ENCODE measurements at places on chromosomes 12 and 14.

DNA sequence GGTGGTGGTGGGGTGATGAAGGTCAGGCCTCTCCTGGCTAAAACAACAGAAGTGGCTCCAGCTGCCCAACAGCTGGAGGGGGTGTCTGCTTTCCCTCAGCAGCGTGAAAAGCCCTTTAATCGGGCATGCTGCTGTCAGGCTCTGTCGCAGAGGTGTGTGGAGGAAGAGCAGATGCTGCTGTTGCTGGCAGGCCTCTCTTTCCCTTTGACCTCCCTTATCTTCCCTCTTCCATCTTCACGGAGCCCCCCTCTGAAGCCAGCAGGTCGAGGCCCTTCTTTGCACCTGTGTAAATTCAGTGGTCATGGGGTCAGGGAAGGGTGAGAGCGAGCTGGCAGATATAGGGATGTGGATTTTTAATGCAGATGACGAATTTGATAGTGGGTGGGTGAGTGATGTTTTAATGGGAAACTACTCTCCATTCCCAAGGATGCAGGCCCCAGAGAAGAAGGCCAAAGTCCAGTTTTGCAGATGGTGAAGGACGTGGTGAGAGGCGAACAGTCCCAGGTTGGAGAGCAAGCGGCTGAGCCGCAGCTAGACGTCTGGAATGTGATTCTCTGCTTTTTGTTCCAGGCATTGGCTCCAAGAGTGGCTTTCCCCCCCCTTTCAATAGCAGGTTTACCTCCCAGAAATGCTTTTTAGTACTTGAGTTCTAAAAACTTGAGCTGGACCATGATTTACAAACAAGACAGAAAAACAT lies 64.0 kb downstream of the SMOC1 start:
- no peak for DNase-seq

- DNase-seq, result no peak
These were observed 51.4 kb downstream of the C14orf132 start for GRCh38 chr14:96090441-96091148.

DNA sequence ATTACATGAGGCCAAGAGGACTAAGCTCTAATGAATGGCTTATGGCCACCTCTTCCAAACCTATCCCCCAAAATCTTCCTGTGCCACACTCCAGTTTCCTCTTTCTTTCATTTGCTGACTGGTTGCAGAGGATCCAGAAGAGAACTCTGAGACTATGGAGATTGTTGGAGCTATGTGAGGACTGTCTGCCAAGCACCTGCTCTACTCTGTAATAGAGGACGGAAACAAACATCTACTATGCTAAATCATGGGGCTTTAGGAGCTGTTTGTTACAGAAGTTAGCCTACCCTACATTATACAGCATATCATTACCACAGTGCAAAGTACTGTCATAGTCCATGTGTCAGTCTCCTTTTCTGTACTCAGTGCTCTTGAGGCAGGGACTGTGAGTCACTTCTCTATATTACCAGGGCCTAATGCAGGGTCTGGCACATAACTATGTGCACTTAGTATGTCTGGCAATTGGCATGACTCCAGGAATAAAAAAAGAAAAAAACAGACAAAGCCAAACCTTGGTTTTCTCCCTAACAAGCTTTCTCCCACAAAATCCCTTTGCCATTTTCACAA lies 95.1 kb downstream of the RPAP3 start:
- DNase-seq, result no peak

DNA sequence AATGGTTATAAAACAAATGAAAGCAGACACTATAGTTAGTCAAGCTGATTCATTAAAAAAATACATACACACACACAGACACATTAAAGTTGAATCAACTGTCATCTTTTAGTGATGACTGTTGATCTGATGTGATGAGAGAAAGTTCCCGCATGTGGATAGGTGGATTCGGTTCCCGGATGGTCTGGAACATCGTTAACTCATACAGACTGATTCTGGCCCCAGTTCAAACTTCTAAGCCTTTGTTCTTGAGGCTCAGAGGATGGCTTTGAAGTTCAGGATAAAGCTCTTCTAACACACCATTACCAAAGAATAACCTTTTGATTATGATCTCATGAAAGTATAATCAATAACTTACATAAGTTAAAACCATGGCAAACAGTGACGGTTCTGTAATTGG lies 27.5 kb downstream of the WIF1 start:
- DNase-seq, result no peak

GRCh38 chr14:103880348-103881267 lies 33.2 kb upstream of the PPP1R13B start:
- DNase-seq, result no peak

DNA sequence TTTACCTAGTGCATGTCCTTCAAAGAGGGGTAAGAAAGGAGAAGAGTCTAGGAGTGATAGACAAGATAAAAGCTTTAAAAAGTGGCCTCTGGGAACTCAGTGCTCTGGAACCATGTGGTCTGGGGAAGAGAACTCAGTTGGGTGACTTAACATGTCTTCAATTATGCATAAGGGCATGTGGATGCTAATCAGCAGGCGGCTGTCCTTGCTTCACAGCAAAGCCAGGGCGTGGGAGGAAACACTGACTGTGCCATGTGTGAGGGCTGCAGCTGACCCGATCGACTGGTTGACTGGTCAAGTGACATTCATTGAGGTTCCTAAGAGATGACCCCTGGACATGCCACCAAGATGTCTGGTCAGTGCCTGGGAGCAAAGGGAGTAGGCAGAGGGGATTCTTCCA lies 1053.8 kb downstream of the BCL11B start:
- no peak for DNase-seq

GRCh38 chr12:8609061-8609570 lies 3.5 kb downstream of the AICDA start:
- no peak for DNase-seq

DNA sequence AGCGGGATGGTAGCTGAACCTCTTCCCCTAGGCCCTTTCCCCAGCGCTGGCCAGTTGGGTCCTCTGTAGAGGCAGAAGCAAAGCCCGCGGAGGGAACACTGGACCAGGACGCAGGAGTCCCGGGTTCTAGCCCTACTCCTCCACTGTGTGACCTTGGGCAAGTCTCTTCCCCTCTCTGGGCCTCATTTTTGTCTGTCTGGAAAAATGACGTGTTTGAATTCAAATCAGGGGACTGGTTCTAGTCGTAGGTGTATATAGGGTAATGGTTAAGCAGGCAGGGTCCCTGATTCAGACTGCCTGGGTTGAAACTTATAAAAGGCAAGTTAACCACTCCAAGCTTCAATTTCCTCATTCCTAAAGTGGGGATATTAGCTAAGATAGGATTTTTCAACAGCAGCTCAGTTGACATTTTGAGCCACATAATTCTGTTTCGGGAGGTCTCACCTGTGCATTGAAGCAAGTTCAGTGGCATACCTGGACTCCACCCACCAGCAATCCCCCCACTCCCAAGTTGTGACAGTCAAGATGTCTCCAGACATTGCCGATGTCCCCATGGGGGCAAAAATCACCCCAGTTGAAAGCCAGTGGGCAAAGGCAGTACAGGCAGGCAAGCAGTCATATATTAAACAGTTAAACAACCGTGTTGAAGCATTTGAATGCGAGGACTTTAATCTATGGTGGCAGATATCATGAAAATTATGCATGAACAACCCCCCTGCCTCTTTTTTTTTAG lies 899 bp downstream of the TPCN1 start:
- no peak for DNase-seq

- no peak for DNase-seq
These were observed 53.6 kb downstream of the LRRIQ1 start for GRCh38 chr12:85089792-85090191.

DNA sequence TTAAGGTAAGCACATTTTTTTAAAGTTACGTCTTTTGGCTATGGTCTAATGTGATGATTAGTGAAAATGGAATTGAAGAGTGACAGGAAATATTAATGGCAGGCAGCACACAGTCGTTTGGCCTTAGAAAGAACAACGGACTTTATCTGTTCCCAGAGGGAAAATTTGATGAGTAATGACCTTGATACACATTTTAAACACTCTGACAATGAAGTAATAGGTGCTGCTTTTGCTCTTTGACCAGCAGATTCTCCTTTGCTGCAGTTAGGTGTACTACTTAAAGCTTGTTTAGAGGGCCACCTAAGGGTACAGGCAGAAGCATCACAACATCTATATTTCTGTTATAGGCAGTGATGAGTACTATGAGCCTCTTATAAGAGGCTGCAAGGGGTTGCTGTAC lies 27.1 kb upstream of the RNU6-8 start:
- DNase-seq, result no peak

- DNase-seq, result no peak
These were observed 8.2 kb downstream of the PRKCH start for GRCh38 chr14:61329478-61330051.

DNA sequence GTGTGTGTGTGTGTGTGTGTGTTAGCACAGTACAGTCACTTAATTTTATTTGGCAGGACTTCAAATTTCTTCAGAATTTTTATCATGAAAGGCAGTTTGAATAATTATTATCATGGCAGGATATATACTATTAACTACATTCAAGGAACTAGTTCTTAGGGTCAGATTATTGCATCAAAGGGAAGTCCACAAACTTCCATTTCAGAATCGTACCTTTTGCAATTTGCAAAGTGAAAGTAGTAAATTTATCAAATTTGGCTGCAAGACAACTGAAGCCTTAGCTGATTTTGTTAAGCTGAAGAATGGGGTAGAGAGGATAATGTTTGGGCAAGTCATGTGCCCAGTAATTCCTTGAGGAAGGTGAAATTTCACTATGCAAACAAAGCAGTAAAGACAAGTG lies 68.2 kb downstream of the PLEKHG7 start:
- no peak for DNase-seq

- DNase-seq, result no peak
These were observed 115.7 kb upstream of the MDM1 start for GRCh38 chr12:68447797-68448260.

DNA sequence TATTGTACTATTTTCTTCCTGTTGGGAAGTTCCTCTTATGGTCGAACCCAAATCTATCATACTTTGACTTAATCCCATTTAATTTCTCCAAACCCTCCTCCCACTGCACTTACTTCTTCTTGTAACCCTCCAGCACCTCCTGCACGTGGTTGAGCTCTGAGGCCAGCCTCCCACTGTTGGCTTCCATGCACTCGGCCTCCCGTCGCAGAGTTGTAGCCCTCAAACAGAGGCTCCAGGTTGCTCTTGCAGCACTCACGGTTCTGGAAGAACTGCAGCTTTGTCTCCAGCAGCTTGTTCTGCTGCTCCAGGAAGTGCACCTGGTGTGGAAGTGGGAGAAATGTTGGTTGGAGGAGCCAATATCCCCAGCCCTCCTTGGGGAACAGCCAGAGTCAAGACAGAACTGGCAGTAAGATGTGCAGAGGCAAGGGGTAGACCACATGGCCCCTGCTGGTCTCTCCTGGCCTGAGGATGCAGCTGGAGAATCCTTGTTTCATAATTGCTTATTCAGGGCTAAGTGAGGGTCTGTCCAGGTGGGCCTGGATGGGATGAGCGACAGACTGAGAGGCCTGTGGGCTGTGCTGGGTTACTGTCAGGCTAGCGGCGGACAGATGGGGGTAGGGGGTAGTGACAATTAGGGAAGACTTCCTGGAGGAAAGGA lies 18.4 kb upstream of the KRT86 start:
- DNase-seq, result no peak

DNA sequence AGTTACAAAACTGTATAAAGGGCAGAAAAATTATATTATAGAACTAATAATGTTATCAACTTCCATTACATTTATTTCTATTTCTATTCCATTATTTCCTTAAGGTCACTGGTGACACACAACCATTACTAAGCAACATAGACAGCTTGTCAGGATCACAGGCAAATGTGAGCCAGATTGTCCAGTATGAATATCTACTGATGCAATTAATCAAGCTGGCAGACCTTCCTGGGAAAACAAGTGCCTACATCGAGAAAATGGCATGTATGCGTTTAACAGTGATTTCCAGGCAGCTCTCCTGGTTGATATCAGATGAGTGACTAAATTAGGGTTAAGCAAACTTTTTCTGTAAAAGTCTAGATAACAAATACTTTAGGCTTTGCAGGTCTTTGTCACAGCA lies 36.9 kb upstream of the TSPAN8 start:
- no peak for DNase-seq

DNA sequence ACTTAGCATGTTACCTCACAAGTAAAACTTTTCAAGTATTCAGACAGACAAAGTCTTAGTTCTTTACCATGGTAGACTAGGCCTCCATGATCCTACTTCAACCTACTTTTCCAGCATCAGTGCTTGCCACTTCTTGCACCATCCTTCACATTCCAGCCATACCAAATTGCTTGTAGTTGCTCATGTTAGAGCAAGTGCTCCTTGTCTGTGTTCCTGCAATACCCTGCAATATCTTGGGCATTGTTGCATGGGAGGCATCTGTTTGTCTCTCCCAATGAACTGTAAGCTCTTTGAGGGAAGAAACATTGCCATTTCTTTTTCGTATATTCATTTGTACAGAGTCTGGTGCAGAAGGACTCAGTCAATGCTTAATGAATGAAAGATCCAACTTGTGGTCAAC lies 78.0 kb downstream of the SRGAP1 start:
- no peak for DNase-seq

DNA sequence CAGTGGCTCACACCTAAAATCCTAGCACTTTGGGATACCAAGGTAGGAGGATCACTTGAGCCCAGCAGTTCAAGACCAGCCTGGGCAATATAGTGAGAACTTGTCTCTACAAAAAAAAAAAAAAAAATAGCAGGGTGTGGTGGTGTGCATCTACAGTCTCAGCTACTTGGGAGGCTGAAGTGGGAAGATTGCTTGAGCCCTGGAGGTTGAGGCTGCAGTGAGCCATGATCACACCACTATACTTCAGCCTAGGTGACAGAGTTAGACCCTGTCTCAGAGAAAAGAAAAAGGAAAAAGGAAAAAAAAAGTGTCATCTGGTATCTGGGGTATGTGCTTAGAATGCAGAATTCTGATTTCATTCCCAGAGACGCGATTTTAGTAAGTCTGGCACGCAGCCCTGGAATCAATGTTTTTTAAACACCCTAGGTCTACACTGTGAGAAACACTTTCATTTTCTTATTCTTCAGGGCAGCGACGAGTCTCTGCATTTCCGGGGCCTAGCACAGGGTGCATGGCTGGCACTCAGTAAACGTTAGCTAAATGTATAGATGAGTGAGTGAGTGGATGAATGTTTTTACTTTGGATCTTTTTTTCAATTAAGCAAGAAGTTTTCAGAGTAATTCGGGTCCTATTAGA lies 243.8 kb upstream of the PWP1 start:
- no peak for DNase-seq

DNA sequence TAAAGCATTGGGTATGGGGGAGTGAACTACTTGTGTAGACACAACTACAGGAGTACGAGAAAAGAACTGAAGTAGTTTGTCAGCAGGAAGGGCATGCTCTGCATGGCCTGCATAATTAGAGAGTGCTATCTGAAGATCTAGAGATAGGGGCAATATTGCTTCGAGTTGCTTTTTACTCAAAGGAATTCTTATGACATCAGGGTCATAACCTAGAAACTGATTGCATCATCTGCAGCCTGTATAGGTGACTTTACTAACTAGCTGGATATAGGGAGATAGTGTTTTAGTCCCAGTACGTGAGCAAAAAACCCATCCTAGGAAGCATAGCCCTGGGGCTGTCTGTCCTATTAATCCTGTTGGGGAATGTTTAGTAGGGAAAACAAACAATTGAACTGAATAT lies 39.8 kb downstream of the TMTC3 start:
- DNase-seq, result no peak
